ENCODE measurements at places on chromosomes 11 and 22.

GRCh38 chr22:24833881-24834495, 28.0 kb downstream of the SGSM1 start:
- DNase-seq, result no peak

DNA sequence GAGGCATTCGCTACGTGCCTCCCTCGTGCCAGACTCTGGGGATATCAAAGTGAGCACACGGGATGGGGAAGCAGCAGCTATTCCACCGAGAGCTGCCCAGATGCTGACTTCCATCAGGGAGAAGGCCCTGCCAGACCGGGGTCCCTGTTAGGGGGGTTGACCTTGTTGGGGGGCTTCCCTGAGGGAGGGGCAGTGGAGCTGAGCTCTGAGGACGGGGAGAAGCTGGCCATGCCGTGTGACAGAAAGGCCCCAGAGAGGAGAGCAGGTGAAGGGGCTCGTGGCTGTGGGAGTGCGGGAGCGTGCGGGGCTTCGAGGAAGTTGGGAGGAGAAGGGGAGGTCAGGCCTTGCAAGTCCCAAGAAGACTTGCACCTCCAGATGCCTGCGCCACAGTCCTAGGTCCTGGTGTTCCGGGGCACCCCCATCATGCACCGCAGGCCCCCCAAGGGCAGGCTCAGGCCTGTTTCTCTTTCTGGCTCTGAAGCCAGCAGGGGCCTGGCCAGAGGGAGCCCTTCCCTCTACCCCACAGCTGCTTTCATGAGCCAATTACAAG, 94.4 kb downstream of the ARHGAP8 start:
- DNase-seq, result no peak

DNA sequence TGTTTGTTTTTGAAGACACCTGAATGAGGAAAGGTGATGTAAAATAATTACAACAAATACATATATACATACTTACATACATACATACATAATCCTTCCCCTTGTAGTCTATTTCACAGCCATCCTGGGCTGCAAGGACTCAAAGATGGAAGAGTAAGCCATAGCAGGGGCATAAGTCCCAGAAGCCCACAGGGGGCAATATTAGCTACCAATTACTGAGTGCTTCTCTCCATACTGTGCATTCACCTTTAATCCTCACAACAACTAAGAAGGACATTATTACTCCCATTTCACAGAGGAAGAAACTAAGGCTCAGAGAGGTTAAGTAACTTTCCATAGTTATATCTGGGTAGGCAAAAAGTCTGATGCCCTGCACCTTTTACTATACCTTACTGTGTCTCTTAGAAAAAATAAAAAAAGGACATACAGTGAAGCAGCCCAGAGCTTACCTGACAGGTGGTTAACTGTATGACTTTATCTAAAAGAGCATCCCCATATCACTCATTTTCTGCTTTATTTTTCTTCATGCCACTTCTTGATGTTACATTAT, 2.7 kb downstream of the SERGEF start:
- DNase-seq, result no peak

- DNase-seq, result no peak
These were observed 88.3 kb downstream of the AMOTL1 start for GRCh38 chr11:94856443-94856842.

DNA sequence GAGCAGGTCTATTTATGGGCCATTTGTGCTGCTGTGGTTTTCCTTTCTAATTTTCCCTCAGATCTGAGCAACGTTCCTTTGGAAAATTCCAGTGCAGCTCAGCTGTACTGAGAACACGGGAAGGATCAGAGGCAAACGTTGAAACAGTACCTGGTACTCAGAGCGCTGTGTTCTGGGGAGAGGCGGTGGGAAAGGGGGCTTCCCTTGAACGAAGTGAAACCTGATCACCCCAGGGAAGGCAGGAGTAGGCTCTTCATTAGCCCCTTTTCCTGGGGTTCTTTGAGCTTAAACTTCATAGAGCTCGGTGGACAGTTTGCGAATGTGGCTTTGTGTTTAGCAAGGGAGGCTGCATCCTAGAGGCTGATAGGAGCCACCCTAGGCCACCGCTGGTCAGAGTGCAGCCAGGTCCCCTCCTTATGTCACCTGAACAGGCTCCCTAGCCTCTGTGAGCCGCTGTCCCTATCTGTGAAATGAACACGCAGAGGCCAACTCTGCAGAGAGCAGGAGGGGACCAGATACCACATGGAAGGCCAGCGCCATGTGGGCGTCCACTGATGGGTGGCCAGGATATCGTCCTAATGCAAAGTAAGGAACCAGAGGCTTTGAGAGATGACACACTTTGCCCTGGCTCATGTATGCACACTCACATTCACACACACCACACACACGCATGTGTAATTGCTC, 1464.8 kb downstream of the BRD1 start:
- no peak for DNase-seq

DNA sequence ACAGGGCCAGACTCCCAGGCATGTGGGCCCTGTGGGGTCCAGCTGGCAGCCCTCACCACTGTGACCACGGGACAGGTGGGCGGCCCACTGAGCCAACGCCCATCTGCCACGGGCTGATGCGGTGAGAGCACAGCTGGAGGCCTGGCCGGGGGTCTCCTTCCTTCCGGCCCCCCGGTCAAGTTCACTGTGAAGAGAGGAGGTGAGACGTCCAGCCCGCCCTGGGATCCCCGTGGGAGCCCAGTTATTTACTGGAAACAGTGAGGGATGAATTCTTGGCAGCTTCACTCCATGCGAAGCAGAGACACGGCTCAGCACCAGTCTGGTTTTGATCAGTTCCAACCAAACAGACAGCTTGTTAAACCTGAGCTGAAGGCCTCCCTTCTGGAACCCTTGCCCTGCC, 38.7 kb downstream of the WNT11 start:
- no peak for DNase-seq

DNA sequence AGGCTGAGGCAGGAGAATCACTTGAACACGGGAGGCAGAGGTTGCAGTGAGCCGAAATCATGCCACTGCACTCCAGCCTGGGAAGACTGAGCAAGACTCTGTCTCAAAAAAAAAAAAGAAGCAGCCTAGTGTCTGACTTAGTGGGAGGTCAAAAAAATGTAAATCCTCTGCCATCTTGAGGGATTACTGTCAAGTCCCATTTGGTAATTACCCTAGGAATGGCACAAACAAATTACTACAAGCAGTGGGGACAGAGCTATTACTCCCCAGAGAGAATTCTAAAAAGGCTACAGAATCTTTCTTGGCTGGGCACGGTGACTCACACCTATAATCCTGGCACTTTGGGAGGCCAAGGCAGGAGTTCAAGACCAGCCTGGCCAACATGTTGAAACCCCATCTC, 3.8 kb downstream of the SERPING1 start:
- no peak for DNase-seq

DNA sequence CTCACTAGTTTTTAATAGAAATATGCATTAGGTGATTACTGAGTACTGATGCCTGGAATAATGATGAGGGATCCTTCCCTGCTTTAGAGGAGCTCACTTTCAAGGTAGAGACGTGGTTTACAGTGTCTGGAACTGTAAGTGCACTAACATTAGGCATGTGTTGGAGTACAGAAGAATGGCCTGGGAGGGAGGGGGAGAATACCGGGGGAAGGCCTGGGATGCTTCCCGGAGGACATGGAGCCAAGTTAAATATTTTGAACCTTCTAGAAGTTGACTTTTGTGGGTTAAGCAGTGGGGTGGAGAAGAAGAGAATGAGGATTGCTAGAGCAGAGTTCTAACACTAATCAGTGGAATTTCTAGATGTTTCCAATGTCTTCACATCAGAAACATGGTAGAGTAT, 261.6 kb downstream of the NELL1 start:
- DNase-seq, result no peak

- DNase-seq, result no peak
These were observed 296.7 kb upstream of the SYN3 start for GRCh38 chr22:33354928-33355327.

DNA sequence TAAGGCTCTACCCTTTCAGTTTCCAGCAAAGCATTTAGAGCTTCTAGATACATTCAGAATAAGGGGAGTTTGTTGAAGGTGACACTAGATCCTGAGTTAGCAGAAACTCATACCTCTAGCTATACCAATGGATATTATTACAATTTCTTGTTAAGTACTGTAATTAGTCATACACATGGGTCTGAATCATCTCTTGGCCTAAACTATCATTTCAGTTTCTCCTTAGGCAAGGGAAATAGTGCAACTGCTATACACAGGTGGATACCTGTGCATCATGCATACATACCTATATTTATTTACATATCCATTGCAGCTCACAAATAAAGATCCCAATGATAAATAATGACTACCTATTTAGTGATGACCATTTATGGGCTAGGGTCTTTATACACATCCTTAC, 45.1 kb upstream of the PAX6 start:
- DNase-seq, result no peak

DNA sequence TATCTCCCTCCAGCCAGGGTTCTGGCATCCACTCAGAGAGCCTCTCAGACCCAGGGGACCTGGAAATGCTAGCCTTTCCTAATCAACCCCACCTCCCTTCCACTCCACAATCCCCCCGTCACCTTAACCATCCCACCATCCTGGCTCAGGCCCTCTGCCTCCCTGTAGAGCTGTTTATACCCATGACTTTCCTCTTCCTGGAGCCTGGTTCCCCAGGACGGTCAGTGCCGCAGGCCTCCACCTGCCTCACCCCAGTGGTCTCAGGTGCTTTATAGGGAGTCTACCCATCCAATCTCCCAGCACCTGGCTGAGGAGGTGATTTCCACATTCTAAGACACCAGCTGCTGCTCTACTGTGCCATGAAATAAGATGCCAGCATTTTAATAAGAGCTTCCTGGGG, 1159.5 kb downstream of the TBC1D22A start:
- DNase-seq, result no peak

DNA sequence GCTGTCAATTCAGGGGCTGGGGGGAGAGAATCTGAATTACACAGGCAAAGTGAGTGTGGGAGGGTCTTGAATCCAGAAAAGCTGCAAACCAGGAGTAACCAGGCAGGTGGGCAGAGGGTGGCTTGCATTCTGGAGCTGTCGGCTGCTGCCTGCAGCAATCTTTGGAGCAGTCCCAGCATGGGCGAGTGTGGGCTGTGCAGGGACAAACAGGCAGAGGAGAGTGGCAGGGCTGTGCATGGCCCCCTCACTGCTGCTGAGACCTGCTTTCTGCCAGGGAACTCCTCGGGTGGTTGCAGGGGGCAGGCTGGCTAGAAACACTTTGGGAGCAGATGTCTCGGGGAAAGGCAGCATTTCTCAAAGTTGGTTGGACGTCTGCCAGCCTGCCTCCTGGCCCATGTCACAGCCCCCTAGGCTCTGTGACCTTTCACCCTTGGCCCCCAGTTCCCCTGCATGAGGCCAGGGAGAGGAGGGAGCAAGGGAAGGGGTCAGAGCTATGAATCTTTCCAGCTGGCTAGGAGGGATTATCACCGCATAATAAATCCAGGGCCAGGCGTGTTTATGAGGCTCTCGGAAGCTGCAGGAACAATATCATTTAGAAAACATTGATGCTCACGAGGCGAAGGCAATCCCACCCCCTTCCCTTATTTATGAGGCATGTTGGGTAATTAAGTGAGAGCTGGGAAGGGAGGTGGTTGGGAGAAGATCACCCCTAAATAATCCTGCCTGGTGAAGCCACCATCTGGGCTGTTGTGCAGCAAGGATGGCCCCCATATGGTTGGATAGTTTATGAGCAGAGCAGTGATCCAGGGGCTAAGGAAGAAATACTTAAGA, 212.3 kb upstream of the NCAM1 start:
- DNase-seq, result no peak

DNA sequence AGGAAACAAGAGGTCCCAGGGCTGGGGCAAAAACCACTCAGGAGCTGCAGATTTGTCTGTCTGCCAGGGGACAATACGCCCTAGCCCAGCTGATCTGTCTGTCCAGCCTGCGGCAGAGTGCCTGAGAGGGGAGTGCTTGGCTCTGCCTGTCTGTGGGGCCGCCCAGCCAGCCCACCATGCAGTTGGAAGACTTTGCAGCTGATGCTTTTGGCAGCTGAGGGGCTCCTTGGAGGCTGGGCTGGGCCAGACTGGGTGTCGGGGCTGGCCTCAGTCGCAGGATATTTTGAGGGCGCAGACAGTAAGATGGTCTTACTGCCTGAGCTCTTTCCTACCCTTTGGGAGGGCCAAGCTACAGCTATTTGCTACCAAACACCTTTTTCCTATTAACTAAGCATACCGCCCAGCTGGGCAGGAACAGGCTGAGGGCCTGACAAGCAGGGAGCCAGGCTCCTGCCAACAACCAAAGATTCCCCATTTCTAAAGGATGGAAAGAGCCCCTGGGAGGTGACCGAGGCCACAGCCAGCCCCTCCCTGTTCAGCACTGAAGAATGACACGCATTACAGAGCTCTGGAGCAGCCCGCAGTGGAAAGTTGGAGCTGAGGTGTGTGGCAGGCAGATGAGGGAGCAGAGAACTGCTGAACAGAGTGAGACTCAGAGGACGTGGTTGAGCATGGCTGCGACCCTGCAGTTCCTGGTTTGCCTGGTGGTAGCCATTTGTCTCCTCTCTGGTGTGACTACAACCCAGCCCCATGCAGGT, at the start of gene FAM180B:
Gene FAM180B (plus strand): TSS at position 581 of the 758 bp plus-strand sequence. CDS start 91 bp downstream, at position 672.
- no peak for DNase-seq

DNA sequence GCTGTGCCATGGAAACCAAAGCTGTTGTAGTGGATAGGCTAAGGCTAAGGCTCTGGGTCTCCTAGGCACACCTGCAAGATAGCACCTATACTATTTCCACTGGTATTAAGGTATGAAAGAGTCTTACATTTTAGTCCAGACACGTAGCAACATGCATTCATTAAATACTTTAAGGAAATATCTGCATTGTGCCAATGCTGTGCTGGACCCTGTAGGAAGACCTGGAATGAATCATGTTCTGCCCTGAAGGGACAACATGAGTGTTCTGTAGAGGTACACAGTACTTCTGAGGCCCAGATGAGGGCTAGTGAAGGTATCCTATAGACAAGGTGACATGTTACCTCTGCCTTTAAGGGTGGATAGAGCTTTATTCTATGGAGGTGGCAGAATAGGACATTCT, 35.2 kb upstream of the RRM1 start:
- no peak for DNase-seq

DNA sequence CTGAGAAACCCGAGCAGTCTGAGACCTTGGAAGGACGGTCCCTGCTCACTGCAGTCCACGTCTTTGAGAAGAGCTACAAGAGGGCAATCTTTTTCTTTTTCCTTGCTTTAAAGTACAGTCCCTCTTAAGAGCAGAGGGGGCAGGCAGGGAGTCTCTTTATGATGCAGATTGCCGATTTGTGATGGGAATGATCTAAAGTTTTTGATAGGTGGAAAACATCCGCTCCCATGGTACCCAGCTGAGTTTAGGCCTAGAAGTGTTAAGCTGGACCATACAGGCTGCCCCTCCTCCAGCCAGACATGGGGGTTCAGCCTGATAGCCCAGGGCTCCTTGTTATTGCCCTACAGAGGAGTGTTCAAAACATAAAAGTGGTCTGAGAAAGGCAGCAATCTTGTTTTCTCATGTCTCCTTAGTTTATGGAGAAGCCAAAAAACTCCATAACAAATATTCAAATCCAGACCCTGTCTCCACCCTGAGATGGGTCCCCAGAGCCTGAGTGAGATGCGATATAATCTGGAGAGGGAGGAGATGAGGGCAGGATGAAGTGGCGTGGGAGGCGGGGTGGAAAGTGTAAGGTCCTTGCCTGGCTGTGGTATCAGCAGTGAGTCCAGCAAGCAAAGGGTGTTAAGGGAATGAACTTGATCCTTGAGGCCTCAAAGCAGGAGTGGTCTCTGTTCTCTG, 135.1 kb downstream of the FDX1 start:
- DNase-seq, result no peak

All from glomerular endothelial cell (primary cell).